Karpas-422 (cell line): ENCODE measurements at places on chromosomes 2 and 18. TPM values are rescaled to one million over a fixed set of nuclear protein-coding genes. Genes with fewer than 3 reads are reported as not detected.

DNA sequence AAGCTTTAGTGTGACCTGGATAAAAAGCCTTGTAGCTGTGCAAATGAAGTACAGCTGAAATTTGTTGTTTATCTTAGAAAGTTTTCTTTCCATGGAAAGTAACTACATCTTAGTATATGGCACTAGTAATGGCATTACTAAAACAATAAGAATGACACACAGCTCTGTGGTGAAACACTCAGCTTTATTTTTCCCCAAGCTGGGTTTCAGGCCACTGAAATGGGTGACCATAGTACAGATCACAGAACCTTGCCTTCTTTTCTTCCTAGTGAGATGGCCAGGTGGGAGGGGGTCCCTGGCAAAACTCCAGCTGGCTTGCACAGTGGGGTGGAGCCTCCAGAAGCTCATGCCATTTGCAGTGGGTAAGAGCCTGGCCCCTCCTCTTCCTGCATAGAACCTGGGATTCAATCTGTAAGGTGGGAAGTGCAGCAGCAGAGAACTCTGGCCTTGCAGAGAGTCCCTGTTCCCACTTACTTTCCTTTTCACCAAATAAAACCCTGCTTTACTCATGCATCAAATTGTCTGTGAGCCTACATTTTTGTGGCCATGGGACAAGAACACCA is 17.6 kb upstream of the GRP start:
- no peak for DNase-seq

GRCh38 chr2:28325567-28326468 is 66.8 kb upstream of the FOSL2 start:
- DNase-seq: no peak

- no peak for DNase-seq
Measured at GRCh38 chr18:71583252-71583651, 960.9 kb downstream of the CBLN2 start.

- no peak for DNase-seq
Measured at GRCh38 chr18:50027996-50028395, 167.0 kb downstream of the MYO5B start.

DNA sequence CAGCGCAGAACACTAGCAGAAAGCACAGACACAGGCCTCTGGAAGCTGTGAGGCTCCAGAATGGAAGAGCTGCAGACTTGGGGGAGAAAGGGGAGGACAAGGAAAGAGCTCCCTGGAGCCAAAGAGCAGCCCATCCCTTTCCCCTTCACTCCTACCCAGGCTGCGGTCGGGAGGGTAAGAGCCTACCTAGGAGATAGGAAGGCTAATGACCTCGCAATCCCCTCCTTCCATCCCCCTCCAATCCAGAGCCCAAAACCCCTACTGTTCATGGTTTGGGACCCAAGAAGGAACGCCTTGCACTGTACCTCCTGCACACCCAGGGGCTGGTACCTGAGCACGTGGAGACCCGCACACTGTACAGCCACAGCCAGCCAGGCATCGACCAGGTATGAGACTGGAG is 39.8 kb downstream of the LMAN2L start:
- DNase-seq: no peak

DNA sequence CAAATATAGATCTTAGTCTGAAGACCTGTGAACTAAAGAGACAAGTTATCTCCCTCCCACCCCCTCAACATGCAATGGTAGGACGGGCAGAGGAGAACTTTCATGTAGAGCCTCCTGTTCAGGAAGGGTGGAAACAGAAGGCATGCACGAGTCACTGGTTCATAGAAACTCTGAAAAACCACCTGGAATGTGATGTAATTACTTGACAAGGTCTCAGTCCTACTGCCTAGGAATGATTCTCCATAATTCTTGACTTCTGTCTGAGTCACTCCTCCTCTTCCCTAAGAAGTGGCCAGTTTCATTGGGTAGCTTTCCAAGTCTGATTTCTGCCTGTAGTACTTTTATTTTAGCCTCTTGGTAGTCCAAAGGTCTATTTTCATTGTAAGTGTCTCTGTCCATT is 277.3 kb downstream of the PTPRM start:
- no peak for DNase-seq

GRCh38 chr18:6816154-6816553 is 86.6 kb downstream of the ARHGAP28 start:
- DNase-seq: no peak

UGT1A5 gene
- not detected in 2 replicates for total RNA-seq

SP9 gene
- not detected in 2 replicates for total RNA-seq

APOB gene
- not detected in 2 replicates for total RNA-seq

TBR1 gene
- 0.15 TPM in 1 of 2 replicates, not detected in the other for total RNA-seq

GALNT14 gene
- 1.6 and 1.7 TPM in 2 replicates for total RNA-seq

TMEM247 gene
- total RNA-seq: not detected in 2 replicates

HAT1 gene
- 32.4 and 56.8 TPM in 2 replicates for total RNA-seq
